ENCODE measurements at places on chromosomes 3 and 15. TPM values are rescaled to one million over a fixed set of nuclear protein-coding genes. Genes with fewer than 3 reads are reported as not detected.
A peak's percentile ranks its signal among the peaks of the same experiment; 100 is the strongest.

Gene SUCLG2
- total RNA-seq: 38.9 TPM

Gene GPR149
- total RNA-seq: not detected

Gene COL8A1
- total RNA-seq: 0.20 TPM

Gene ADAMTS7
- total RNA-seq: 12.0 TPM

Gene SLC28A1
- total RNA-seq: not detected

Gene GASK1A
- total RNA-seq: not detected

Gene ACTC1
- total RNA-seq: not detected

DNA sequence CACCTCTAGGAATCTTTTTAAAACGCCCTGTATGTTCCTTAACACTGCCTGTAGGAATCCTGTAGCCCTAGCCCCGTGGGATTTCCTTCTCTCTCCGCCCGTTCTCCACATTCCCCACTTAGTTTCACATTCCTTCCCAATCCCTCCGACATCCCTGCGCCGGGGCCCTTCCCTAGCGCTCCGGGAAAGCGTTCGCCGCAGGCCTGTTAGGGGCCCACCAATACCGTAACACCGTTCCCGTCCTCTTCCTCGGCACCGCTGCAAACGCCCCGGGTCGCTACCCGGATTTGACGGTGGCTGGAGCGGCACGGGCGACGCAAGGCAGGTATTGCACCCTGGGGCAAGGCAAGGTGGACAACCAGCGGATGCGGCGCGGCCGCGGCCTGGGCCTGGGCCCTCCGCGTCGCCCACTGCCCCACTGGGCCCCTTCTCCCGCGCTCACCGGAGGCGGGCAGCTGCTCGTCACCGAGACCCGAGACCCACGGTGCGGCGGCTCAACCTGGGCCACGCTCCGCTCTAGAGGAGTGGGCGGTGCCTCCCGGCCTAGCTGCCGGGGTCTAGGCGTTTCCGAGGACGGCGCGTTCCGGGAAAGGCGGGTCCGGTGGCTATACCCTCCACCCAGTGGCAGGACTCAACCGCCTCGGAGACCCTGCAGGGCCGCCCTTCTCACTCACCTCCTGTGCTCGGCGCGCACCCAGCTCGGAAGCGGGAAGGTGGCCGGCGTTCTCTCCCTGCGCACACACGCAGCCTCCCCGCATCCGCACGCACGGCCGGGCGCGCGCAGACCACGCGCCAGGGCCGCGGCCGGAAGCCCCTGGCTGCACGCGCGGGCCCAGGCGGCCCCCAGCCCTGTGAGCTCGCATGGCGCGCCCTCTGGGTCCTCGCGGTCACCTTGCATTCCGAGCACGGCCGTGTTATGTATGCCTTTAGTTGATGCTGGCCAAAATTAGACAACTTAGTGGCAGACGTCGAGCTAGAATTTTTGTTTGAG, at the start of gene B3GALNT1:
B3GALNT1 (minus strand) TSS at position 789 of the 991 bp plus-strand sequence. CDS start 18,595 bp downstream, outside the sequence.
- peak; percentile 39 for DNase-seq

DNA sequence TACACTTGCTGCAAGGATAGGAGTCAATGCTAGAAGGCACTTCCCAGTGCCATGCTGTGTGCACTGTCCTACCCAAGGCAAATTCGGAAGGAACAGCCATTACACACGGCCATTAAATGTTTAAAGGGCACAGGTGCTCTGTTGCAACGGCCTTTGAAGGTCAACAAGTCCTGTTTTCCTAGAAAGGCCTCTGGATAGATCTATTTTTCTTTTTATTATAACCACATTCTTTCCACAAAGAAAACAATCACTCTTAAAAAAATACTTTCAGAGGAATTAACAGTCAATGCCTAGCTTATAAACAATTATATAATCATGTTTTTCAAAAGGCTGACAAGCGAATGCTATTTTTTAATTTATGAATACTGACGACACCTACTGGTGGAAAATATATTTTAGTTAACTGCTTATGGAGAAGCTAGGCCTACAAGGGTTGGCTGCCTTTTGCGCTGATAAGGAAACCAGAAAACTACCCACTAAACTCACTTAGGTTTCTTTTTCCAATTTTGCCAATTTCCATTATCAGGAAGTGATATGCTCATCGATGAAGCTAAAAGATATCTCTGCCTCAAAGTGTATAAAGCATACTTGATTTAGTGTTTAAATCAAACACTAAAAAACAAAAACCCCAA, 2.4 kb downstream of the ARHGEF3 start:
- DNase-seq: no peak

DNA sequence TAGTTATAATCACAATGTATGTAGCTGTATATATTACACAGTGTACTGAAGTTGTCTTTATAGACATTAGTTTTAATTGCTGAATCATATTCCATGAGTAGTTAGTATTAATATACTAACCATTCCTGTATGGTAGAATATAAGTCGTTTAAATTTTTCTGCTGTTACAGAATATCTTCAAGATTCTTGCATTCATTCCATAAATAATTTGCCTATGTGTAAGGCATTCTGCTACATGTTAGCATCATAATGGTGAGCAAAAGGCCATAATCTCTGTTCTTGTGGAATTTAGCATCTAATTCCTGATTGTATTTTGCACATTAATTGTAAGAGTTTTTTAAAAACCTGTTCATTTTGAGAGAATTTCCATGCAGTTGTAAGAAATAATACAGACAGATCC, 14.1 kb downstream of the GYG1 start:
- DNase-seq: no peak

- DNase-seq: no peak
Measured at GRCh38 chr3:24951180-24951579, 456.5 kb upstream of the THRB start.

GRCh38 chr3:157428853-157429252, 7.8 kb upstream of the PTX3 start:
- no peak for DNase-seq

DNA sequence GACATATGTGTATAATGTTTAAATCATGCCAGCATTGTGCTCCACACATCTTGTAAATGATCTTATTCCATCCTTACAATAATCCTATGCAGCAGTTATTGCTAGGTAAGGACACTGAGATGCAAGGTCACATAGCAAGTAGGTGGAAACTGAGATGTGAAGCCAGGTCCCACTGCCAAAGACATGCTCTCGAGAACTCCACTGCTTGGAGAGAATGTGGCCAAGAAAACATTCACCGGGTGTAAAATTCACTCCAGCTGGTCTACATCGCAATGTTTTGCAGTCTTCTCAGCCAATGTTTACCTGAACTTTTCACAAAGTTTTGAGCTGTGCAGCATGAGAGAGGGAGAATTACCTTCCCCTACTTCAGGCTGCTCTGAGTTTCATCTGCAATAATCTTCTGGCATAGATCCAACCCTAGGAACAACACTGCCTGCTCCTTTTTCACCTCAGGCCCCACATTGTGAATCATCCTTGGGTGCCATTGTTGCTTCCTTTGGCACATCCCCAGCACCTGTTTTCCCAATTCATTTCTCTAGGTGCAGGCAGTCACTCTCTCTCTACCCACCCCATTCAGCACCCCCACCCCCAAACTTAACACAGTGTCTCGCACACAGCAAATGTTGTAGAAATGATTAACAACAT, 53.5 kb upstream of the PRTG start:
- no peak for DNase-seq

DNA sequence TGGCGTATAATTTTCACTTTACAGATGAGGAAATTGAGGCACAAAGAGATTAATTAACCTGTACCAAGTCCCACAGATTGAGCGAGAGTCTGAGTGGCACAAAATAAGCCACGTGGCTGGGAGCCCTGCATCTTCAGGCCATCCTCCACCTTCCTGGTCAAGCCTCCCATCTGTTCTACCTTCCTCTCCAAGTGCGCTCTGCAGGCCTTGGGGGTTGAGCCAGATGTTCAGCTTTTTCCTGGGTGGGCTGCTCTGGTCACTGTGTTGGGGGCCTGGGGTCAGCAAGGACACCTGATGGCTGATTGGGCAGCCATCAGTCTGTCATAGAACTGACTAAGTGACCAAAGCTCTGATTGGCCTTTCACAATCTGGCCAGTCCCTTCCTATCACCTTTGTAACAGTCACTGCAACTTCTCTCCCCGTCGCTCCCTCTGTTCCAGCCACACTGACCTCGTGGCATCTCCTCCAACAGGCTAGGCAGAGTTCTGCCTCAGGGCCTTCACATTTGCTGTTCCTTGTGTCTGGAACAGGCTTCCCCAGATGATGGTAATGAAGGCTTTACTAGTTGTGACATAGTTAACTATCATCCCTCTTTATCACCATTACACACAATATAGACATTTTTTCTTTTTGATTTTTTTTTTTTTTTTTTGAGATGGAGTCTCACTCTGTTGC, 46.8 kb downstream of the SCN5A start:
- DNase-seq: no peak
